ENCODE measurements at places on chromosomes 11 and 22.

GRCh38 chr11:27436916-27437315 lies 35.7 kb downstream of the LGR4 start:
- no peak for DNase-seq

DNA sequence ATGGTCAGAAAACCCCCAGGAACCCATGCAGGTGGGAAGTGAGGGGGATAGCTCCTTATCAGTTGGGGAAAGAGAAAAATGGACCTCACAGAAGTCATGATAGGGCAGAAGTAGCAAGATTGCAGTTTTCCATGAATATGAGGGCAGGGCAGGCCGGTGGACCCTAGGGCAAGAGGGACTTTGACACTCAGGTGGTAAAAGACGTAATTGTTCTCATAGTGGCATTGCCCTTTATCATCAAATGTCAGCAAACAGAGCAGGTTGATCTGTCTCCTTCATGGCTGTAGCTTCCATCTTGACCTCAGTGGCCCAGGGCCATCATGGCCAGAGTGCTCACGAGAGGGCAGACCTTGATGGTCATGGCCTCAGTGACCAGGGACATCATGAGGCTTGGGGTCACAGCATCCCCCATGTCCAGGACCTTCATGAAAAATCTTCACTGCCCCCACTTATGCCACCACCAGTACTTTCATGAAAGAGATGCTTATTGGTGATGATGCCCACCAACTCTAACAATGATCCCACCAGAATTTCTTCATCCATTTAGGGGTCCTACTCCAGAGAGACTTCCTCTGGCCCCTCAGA lies 127.1 kb downstream of the SNX19 start:
- no peak for DNase-seq

DNA sequence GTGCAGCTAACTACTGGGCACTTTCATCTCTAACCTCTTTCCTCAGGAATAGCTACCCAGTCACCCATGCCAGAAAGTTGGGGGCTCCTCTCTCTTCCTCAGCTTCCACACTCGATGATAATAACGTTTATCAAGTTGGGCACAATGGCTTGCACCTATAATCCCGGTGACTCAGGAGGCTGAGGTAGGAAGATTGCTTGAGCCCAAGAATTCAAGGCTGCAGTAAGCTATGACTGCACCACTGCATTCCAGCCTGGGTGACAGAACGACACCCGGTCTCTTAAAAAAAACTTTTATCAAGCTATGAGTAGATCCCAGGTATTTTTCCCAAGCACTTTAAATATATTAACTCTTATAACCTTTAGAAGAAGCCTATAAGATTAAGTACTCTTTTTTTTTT lies 2.0 kb downstream of the SF3A1 start:
- no peak for DNase-seq

DNA sequence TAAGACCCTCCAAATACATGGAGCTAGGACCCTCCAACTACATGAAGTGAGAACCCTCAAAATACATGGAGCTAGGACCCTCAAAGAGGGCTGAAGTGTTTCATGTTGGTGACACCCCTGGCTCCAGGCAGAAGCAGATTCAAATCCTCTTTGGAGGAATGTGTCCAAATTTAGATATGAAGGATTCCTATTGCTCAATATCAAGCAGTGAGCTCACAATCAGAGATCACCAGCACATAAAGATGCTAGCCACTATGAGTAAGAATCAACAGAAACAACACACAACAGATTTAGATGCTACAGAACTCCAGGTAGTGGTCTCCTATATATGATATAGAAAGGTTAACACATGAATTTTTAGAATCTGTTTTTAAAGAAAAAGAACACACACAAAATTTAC lies 11.2 kb upstream of the RAB3IL1 start:
- no peak for DNase-seq

DNA sequence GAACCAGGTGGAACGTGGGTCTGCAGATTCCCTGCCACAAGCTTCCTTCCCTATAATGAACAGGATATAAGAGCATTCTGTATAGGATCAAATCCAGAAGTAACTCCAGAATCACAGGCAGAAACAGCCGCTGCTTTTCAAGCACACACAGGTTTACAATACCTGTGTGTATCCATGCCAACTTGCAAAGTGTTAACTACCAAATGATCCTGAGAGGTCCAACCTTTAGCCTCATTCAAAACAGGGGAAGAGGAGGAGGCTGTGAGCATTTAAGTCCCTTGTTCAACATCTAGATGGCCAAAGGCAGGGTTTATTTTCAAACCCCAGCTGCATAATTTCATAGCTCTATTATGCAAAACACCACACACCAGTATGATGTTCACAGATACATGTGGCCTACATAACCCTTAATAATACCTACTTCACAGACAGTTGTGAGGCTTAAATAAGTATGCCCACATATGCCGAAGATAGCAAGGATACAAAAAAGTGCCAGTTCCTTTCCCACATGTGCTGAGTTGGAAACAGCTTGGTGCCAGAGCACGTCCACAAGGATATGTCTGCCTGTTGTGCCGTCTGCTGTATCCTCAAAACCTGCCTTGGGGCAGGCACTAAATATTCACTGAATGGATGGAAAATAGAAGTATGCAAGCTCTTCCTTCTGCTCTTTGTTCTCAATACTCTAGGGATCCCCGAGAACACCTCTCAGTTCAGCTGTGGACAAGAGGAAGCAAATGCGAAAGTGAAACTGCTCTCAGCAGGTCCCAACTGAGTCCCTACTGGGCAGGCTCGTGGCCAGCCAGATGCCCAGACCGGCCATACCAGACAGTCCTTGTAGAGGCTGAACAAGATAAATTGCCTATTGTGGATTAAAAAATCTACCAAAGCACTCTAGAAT lies 66.8 kb downstream of the LARGE1 start:
- peak; percentile 6 for DNase-seq

DNA sequence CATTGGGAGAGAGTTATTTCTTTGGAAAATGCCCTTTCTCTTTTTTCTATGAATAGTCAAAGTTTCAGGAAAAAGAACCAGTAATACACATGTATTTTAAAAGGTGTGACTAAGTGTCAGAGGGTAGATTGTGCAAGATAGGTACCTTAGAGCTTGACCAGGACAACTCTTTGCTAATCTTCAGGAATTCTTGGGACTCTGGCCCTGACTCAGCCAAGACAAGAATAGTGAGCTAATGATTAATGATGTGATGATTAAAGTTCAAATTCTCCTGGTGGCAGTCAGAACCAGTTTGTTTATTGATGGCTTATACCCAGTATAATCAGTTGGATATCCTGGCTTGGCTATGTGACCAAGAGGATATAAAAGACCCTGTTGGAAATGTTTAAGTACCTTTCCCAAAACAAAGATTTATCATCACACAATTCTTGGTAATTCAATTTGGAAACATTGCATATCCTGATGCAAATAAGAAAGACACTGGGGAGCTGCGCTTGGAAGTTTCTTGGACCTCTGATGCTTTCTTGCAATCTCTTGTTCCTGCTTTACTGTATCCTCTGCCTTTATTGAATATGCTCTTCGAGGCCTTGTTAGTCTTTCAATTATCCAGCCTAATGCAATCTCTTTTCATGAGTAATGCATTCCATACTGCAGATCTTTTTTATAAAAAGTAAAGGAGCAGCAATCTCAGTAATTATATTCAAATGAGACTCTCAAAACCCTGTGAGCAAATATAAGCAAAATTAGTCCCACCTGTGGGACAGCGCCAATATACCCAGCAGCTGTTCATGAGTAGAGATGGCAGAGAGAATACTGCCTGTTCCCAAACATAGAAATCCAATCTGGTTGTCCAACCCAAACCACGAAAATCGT lies 48.0 kb upstream of the CEP126 start:
- no peak for DNase-seq

GRCh38 chr11:72781063-72781312 lies 12.9 kb downstream of the STARD10 start:
- DNase-seq = no peak

DNA sequence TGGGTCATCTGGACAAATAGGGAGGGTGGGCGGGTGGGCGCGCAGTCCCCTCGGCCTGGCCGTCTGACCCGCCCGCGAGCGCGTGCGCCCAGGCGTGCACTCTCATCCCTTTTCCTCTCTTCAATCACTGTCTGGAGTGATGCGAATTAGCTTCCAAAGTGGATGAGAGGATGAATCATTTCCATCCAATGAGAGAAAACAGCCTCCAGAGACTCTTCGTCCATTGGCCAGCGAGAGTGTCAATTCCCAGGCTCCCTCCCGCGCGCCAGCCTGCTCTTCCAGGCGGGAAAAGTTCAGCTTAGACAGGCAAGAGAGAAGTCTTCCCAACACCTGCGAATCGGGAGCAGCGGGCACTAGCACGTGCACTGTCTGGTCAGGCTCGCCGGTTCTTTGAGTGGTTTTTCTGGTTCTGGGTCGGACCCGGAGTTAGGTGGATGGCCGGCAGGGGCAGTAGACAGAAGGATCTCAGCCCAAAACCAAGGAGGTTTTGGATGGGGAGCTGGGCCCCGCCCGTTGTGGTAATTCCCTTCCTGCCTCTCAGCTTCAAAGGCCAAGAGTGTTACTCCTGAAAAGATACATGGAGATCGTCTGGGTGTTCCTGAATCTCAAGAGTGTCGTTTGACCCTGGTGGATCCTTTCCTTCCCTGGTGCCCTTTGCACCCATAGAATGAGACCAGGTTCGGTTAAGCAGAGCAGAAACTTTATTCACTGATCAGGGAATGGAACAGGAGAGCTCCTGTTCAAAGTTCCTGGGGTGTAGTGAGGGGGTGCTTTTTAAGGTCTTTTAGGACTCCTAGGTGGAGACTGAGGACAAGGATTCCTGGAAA lies 33.4 kb upstream of the GLYATL1 start:
- DNase-seq = no peak

GRCh38 chr22:27571463-27572277 lies 229.9 kb downstream of the MN1 start:
- no peak for DNase-seq

- no peak for DNase-seq
Observed at GRCh38 chr22:33524511-33525260, 395.6 kb downstream of the LARGE1 start.

- DNase-seq = no peak
Observed at GRCh38 chr11:8973121-8973520, 8.9 kb upstream of the TMEM9B start.

DNA sequence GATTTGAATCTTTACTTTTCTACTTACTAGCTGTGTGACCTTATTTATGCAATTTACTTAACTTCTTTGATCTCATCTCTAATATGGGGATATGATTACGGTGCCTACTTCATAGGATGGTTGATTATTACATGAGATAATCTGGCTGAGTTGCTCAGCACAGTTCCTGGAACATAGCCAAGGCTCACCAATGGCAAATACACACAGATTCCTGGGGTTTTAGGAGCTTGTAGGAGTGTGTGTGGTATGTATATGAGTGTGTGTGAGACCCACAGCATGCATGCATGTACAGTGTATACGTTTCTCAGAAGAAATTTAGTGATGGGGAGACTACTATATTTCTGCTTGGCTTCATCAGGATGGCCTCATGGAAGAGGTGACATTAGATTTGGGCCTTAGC lies 256.9 kb downstream of the KIRREL3 start:
- DNase-seq = no peak

DNA sequence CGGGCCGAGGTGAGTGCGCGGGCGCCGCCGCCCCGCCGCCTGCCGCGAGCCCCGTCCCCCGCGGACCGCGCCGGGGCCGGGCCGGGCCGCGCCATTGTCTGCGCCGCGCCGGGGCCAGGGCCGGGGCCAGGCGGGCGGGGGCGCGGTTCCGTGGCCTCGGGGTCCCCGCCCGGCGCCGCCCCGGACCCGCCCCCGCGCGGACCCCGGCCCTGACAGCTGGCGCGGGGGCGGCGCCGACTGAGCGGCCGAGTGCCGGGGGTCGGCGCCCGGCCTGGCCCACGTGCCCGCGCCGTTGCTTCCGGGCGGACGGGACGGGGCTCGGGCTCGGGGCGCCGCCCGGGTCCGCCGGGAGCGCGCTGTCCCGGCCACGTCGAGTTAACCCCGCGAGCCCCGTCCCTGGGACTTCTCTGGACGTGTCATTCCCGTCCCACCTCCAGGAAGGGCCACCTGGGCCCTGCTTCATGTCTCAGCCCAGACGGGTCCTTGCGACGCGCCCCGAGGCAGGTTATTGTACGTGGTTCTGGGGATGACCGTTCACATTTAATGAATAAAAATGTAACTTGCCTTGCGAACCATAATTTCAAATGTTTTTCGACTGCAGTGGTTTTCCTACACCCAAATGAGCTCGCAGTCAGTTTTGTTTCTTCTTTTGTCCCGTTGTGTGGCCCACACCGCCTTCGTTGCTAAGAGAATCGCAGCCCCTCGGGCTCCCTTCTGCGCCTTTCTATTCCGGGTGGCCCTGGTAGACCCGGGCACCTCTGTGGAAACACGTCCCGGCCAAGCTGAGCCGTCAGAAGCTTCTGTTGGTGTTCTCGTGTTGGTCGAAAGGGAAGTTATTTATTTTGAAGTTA lies 562 bp downstream of the ZBED4 start:
- DNase-seq = no peak

DNA sequence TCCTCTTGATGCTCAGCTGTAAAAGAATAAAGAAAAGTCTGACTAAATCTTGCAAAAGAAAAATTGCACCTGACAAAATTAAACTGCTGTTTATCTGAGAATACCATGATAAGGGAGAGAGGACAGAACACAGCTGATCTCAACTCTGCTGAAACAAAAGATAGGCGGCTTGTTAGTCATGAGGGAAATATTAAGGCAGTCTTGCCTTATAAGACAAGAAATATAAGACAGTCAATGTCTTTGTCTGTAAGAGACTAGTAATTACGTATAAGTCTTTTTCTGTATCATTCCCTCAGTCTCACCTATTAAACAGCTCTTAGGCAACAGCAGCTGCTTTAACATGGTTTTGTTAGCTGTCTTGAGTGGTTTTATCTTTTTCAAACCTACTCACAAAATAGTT lies 296.6 kb downstream of the LUZP2 start:
- DNase-seq = no peak

DNA sequence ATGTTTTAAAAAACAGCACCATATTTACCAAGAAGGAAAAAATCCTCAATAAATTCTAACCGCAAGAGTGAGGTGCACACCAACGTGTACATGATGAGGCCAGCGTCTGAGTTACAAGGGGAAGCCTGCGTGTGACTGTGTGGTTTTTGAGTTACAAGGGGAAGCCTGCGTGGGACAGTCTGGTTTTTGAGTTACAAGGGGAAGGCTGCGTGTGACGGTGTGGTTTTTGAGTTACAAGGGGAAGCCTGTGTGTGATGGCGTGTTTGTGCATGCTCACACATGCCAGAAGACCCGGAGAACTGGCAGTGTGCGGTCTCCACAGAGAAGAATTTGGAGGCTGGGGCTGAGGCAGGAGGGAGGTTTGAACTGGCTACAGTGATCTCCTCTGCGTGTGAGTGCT lies 1376.4 kb downstream of the TBC1D22A start:
- no peak for DNase-seq

GRCh38 chr11:10263929-10264328 lies 30.1 kb downstream of the SBF2 start:
- no peak for DNase-seq

DNA sequence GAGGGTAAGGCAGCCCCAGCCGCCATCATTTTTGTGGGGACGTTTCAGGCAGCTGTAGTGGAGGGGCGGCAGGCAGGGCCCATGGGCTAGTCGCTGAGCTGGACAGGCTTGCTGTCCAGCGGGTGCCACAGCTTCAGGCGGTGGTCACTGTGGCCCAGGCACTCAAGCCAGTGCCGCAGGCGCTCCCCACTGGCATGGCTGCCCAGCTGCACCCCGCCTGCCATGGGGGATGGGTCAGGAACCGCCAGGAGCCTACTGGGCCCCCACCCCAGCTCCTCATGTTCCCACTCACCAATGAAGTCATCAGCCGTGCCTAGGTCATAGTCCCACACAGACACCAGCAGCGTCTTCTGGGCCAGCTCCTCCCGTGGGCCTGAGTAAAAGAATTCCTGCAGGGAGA lies 6.0 kb downstream of the NDUFV1 start:
- no peak for DNase-seq

- DNase-seq = no peak
Observed at GRCh38 chr11:115653926-115654325, 149.7 kb upstream of the CADM1 start.

GRCh38 chr11:110044226-110044968 lies 48.8 kb upstream of the ZC3H12C start:
- DNase-seq = no peak
